AG09319 (cell line): ENCODE measurements at places on chromosomes 12 and 14.

- DNase-seq: no peak
These were observed 10.4 kb downstream of the ATG2B start for GRCh38 chr14:96352708-96353107.

GRCh38 chr14:77186911-77187648 is 5.5 kb downstream of the TMEM63C start:
- no peak for DNase-seq

DNA sequence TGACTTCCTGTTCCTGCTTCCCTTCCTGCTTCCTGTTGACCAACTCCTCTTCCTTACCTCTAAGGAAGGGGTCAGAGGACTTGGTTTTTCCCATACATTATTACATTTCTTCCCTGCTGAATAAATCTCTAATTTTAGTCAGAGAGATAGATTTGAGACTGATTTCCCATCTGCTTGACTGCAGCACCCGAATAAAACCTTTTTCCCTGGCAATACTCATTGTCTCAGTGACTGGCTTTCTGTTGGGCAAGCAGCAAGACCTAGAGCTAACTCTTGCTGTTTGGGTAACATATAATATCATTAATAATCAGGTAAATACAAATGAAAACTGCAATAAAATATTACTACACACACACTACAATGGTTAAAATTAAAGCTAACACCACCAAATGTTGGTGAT is 132.2 kb downstream of the FSCB start:
- no peak for DNase-seq

DNA sequence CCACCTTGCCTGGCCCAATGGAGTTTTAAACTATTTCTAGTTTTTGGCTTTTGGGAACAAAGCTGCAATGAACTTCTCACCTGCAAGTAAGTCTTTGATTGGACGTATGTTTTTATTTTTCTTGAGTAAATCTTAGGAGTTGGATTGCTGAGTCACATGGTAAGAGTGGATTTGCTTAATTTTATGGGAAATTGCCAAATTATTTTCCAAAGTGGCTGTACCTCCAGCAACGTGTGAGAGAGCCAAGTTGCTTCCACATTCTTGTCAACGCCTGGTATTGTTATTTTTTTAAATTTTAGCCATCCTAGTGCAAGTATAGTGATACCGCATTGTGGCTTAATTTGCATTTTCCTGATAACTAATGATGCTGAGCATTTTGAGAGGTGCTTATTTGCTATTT is 136.6 kb downstream of the LMNTD1 start:
- no peak for DNase-seq
